ENCODE measurements at places on chromosomes 7 and 10. TPM values are rescaled to one million over a fixed set of nuclear protein-coding genes. Genes with fewer than 3 reads are reported as not detected.

The RSPH10B2 gene
- 8.3 TPM for total RNA-seq

- H3K4me3 ChIP-seq = no peak overlapping the region
- H3K4me1 ChIP-seq = peaks cover 5% of the 10 kb centered on the region
- H3K27me3 ChIP-seq = no peaks in the 10 kb centered on the region
- no peak overlapping the region for H3K27ac ChIP-seq
- H3K36me3 ChIP-seq = no peaks in the 10 kb centered on the region
- no peak for DNase-seq
Measured at GRCh38 chr10:24561453-24561852, 162.2 kb downstream of the ARHGAP21 start.

DNA sequence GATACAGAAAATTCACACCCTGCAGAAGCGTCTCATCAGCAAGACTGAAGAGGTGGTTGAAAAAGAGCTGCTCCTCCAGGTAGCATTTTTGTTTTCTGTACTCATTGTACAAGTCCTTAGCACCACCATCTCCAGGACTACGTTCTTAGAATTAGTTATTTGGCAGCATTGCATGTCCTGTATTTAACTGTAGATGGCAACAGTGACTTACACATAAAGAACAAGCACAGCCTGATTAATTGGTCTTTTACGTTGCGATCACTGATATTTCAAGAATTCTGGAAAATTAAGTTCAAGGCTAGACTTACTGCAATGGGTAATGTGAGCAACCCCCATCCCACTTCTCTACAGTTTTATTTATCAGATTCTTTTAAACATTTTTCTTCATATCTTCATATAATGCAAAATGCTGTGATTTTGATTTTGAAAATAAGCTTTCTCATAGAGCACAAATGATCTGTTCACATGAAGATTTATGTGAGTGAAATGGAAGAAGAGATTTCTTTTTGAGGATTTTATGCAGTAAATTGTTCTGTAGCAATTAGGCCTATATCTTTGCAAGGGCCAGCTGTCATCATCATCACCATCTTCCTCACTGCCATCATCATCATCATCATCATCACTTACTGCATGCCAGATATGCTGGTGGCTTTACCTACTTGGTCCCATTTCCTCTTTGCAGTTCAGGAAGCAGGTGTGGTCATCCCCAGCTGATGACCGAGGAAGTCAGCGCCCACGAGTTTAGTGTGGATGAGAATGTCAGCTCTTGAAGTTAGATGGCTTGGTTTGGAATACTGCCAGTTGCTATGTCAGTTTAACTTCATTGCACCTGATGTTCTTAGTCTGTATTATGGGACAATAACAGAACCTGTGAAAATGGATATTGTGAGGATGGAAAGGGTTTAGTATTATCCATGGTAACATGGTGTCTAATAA, 53.4 kb downstream of the CFAP58 start:
- no peak overlapping the region for H3K27ac ChIP-seq
- no peaks in the 10 kb centered on the region for H3K4me1 ChIP-seq
- H3K4me3 ChIP-seq = no peak overlapping the region

The GSDME gene
- 12.0 TPM for total RNA-seq

The GRID2IP gene
- 0.30 TPM for total RNA-seq

- H3K36me3 ChIP-seq = peaks cover 26% of the 10 kb centered on the region
- no peak for DNase-seq
- no peak overlapping the region for H3K4me3 ChIP-seq
- no peak overlapping the region for H3K27ac ChIP-seq
Measured at GRCh38 chr10:13115832-13116803, 16.2 kb downstream of the OPTN start.

GRCh38 chr10:117550599-117551329, 8.2 kb downstream of the EMX2 start:
- no peak overlapping the region for H3K4me3 ChIP-seq
- H3K27me3 ChIP-seq = peaks cover 100% of the 10 kb centered on the region
- H3K36me3 ChIP-seq = no peaks in the 10 kb centered on the region

DNA sequence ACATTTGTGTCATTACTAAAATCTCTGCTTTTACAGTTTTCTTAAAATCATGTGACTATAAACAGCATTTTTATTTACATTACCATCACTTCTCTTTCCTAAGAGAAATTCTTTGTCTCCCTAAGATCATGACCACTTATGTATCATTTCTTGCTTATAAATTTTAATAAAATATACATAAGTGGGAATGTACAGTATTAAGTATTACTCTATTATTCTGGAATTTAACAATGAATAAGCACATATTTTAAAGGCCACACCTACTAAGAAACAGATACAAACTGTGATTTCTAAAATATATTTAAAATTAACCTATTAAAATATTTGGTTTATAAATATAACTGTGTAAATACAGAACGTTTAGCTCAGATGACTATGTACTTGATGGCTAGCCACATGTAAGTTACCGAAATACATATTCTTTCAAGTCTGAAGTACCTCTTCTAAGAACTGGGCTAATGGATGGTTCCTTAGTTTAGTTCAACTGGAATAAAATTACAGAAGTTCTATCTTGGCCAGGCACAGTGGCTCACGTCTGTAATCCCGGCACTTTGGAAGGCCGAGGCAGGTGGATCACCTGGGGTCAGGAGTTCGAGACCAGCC, 33.3 kb upstream of the PTPRN2 start:
- H3K36me3 ChIP-seq = peaks cover 3% of the 10 kb centered on the region
- no peaks in the 10 kb centered on the region for H3K27me3 ChIP-seq
- no peak overlapping the region for H3K4me3 ChIP-seq
- no peaks in the 10 kb centered on the region for H3K4me1 ChIP-seq
- no peak for DNase-seq

The CPA2 gene
- 0.39 TPM for total RNA-seq

- peaks cover 9% of the 10 kb centered on the region for H3K36me3 ChIP-seq
- H3K27ac ChIP-seq = peak within 1 kb of the TSS; percentile 87
- peak within 1 kb of the TSS; percentile 41 for H3K4me3 ChIP-seq
- peaks cover 83% of the 10 kb centered on the region for H3K4me1 ChIP-seq
- no peak for DNase-seq
- H3K27me3 ChIP-seq = no peaks in the 10 kb centered on the region
Measured at GRCh38 chr7:150978126-150978789, at the start of gene KCNH2. TSS of gene KCNH2 (minus strand) at chr7:150978321. CDS start at chr7:150977913, 408 bp downstream.

DNA sequence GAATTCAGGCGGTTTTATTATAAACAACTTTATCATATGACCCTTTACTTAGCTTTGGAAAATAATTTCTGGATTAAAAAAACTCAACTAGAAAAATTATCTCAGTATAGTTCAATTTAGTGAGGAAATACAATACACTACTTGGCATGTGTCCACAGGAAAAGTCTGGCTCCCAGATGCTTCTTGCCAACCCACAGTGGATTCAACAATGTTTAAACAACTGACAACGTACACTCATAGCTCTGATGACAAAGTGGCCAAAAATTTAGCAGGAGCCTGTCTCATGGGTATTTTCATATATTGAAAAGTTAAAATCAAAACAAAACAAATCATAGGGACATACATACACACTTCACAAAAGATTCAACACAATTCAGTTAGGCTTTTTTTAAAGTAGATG, 158.8 kb downstream of the SKAP2 start:
- no peak overlapping the region for H3K27ac ChIP-seq
- no peaks in the 10 kb centered on the region for H3K36me3 ChIP-seq
- DNase-seq = no peak
- no peaks in the 10 kb centered on the region for H3K4me1 ChIP-seq
- no peak overlapping the region for H3K4me3 ChIP-seq

GRCh38 chr7:50335795-50336754, 31.6 kb downstream of the IKZF1 start:
- H3K4me1 ChIP-seq = no peaks in the 10 kb centered on the region
- DNase-seq = no peak
- H3K27ac ChIP-seq = no peak overlapping the region
- no peaks in the 10 kb centered on the region for H3K36me3 ChIP-seq

DNA sequence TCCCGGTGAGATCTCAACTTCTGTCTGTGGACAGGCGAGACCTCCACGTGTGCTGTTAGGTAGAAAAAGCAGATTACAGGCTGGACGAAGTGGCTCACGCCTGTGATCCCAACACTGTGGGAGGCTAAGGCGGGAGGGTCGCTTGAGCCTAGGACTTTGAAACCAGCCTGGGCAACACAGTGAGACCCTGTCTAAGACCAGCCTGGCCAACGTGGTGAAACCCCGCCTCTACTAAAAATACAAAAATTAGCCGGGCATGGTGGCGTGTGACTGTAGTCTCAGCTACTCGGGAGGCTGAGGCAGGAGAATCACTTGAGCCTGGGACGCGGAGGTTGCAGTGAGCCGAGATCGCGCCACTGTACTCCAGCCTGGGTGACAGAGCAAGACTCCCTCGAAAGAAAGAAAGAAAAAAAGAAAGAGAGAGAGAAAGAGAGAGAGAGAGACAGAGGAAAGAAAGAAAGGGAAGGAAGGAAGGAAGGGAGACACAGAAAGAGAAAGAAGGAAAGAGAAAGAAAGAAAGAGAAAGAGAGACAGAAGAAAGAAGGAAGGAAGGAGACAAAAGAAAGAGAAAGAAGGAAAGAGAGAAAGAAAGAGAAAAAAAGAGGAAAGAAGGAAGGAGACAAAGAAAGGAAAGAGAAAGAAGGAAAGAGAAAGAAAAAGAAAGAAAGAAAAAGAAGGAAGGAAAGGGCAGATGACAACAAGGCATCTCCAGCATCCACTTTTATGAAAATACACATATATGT, 29.6 kb upstream of the SUN1 start:
- no peaks in the 10 kb centered on the region for H3K27me3 ChIP-seq
- H3K4me3 ChIP-seq = no peak overlapping the region
- peaks cover 10% of the 10 kb centered on the region for H3K4me1 ChIP-seq
- no peak overlapping the region for H3K27ac ChIP-seq

DNA sequence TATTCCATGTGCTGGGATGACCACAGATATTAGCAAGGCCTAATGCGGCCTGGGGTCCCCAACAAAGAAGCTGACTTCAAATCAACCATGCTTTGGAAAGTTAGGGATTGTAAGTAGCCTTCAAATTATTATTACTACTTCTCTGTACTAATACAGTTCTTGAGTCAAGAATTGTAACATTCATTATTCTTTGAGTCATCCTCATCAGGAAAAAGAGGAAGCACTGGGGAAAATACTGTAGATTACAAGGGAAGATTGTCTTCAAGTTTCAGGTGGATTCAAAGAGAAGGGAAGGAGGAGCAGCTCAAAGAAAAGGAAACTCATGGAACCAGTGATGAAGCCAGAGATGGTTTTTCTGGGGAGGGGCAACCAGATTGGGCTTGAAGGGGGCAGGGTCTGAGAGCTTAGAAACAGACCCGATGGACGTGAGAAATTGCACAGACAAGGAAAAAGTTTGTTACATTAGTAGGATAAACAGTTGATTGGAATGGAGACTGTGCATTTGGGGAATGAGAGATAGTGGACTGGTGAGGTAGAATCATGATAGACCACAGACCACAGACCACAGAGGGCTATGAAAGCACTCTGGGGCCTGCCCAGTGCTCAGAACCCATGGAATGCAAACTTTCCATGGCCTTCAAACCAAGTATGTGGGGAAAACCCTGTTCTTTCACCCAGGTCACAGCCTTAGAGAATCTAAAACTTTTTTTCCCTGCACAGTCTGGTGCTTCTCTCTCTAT, 209.9 kb downstream of the ZNF365 start:
- no peaks in the 10 kb centered on the region for H3K4me1 ChIP-seq
- DNase-seq = no peak
- H3K36me3 ChIP-seq = no peaks in the 10 kb centered on the region

DNA sequence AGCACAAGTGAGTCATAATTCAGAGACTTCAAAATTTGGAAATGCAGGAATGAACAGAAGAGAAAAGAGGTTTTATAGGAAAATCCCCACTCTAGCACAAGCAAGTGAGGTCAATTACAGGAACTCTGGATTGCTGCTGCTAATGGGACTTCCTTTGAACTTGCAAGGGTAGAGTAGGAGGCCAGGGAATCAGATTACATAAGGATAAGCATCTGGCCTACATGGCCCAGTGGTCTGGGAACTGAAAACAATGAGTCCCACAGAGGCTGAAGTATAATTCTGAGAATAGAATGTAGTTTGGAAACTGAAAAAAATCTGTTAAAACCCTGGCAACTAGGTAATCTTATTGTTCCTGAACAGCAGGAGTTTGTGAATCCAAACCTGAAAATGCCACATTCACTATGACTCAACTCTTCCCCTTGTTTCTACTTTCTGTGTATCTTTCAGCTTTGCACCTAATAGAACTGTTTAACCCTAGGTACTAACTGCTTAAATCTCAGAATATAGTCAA, 66.5 kb downstream of the CTNNA3 start:
- no peaks in the 10 kb centered on the region for H3K27me3 ChIP-seq
- H3K4me3 ChIP-seq = no peak overlapping the region
- no peaks in the 10 kb centered on the region for H3K36me3 ChIP-seq
- no peaks in the 10 kb centered on the region for H3K4me1 ChIP-seq
- no peak overlapping the region for H3K27ac ChIP-seq
- DNase-seq = no peak

The HYAL4 gene
- not detected for total RNA-seq

DNA sequence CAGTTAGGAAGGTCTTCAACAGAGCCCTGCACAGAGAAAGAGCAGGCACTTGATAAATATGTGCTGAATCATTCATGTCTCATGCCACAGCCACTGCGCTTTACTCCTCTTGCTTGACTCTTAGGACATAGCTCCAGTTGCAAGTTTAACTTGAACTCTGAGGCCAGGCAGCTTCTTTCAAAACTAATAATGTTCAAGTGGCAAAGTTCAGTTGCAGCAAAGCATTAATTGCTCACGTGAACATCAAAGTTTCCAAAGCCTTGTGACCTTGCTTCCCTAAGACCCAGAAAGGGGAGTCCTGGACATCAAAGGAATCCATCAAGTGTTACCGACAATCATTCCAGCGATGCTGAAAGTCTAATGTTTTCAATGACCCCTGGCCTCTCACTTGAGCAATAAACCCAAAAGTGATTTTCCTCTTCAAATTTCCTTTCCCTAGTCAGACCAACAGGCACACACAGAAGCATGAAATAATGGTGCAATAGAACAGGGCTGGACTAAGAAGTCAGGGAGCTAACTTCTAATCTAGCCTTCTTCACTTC, 21.8 kb upstream of the TECTB start:
- H3K4me3 ChIP-seq = no peak overlapping the region
- no peak overlapping the region for H3K27ac ChIP-seq
- H3K4me1 ChIP-seq = no peaks in the 10 kb centered on the region
- H3K36me3 ChIP-seq = no peaks in the 10 kb centered on the region
